ENCODE measurements at places on chromosomes 1 and 21.

- peak; percentile 81 for DNase-seq
These were observed 45.6 kb downstream of the SRRM1 start for GRCh38 chr1:24688621-24689195.

- no peak for DNase-seq
These were observed 53.1 kb downstream of the DIPK1A start for GRCh38 chr1:92907949-92908684.

DNA sequence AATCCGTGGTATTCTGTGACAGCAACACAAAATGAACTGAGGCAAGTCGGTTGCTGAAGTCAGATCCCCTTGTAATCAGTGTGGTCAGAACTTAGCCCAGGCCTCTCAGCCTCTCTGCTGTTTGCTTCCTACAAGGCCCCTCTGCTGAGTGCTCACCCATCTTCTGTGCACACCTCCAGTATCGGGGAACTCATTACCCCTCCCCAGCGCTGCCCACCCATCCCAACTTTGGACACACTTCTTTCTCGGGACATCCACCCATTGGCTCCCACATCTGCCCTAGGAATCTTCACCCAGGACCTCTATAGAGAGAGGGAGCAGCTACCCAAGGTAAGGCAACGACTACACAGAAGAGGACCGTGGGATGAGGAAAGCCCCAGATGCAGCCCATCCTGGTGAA lies 217.5 kb downstream of the MATN1 start:
- no peak for DNase-seq

DNA sequence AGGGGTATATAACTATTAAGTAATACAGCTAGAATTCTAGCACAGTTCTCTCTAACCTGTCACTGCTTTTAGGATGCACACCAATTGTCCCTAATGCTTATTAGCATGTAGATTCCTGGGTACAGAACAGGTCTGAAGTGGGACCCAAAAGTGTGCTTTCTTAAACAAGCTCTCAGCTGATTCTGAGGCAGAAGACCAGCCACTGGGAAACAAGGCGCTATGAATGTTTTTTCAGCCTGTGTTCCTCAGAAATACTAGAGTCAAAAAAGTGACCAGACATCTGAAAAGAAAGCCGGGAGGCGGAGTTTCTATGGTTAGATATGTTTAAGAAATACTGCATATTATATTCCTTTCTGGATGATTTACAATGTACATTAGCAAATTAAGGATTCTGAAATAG lies 1.8 kb downstream of the PEF1 start:
- no peak for DNase-seq

All from hippocampal formation (tissue), 2 donors.